ENCODE measurements at places on chromosomes 3 and 15.

- DNase-seq: no peak
These were observed 123.7 kb downstream of the MECOM start for GRCh38 chr3:169539856-169540255.

DNA sequence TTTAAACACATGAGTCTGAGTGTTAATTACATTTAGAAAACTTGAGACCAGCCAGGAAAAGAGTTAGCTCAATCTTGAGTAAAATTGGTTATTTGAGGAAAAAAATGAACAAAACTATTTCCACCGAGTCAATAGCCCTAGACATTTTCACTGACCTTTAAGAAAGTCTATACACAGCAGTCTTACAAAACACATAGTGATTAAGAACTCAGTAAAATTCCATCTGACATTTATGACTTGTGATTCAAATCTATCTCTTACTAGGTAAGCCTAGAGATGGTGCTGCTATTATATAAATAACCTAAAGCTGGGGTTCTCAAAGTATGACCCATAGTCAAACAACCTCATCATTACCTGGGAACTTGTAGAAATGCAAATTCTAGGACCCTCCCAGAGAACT, 109.1 kb upstream of the COL8A1 start:
- no peak for DNase-seq

- DNase-seq: no peak
These were observed 33.8 kb downstream of the MRAS start for GRCh38 chr3:138381950-138382715.

DNA sequence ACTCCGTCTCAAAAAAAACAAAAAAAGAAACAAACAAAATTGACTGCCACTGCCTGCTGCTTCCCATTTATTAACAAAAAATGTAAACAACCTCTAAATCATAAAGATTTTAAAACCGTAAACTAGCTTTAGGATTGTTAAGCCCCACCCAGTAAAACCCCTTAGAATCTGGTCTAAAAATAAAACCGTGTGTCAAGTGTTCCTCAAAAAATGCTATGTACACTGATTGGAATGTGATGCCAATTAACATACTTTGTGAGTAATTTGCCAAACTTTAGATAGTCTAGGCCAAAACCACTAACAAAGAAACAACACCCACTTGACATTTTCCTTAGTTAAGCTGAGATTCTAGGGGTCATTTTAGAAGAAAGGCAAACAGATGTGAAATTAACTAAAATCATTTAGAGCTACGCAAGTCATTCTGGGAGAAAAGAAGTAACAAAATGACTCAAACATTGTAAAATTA, 5.3 kb downstream of the RAF1 start:
- no peak for DNase-seq

DNA sequence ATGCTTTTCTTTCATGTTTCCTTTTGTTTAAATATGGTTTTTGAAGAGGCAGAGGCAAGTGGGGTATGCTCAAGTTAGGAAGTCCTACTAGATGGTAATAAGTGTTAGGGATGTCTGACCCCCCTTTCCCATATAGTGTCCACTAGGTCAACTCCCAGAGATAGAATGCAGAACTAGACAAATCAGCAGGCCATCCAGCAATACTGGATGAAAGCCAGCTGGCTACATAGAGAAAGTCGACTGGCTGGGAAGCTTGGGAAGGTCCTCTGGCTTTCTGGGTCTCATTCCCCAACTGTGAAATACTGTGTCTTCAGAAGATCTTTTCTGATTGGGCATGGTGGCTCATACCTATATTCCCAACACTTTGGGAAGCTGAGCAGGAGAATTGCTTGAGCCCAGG, 113.8 kb downstream of the SNRK start:
- no peak for DNase-seq

- DNase-seq: no peak
These were observed 51.0 kb downstream of the EPHB1 start for GRCh38 chr3:134846084-134846483.

GRCh38 chr3:66858656-66859381, 139.3 kb upstream of the KBTBD8 start:
- DNase-seq: no peak

- DNase-seq: no peak
These were observed 47.5 kb upstream of the MEX3B start for GRCh38 chr15:82093325-82093724.

DNA sequence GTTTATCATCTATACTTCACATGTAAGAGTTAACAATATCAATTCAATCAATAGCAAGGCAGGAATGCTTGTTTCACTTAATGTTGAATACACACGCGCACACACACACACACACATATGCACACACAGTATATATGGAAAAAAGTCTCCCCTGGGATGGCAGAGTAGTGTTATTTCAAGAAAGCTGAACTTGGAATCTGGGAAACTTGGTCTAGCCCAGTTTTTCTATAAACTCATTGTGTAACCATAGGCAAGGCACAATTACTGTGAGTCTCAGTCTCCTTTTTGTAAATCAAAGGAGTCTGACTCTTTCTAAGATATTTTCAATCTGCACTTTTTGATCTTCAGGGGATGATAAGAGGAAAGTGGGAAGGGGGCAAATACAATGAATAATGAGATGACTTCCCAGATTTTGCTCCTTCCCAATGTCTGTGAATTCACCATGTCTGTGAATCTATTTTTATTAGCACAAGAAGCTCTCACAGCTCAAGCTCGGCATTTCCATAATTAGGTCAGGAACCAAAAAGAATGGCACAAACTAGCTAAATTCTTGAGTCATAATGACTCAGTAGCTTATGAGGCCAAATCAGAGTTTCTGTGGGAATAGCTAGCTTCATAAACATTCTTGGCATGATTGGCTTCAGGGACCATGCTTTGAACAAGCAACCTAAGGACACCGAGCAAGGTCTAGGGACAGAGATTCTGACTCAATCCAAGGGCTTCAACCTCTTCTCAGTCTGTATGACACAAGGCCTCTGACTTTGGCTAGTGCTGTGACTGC, 227.4 kb upstream of the DCBLD2 start:
- DNase-seq: no peak

DNA sequence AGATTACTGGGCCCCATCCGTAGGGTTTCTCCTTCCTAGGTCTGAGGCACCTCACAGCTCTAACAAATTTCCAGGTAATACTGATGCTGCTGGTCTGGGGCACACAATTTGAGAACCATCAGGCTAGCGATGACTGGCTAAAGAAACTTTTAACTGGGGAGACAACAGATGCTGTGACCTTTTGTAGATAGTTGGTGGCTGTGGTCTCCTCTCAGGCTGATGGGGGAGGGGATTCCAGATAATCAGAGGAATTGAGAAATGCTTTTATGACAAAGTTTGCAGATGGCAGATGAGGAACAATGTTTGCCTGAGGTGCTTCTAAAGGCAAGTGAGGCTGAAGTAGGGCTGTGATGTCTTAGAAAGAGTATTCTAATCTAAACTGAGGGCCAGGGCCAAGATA, 13.8 kb upstream of the CCR9 start:
- no peak for DNase-seq

DNA sequence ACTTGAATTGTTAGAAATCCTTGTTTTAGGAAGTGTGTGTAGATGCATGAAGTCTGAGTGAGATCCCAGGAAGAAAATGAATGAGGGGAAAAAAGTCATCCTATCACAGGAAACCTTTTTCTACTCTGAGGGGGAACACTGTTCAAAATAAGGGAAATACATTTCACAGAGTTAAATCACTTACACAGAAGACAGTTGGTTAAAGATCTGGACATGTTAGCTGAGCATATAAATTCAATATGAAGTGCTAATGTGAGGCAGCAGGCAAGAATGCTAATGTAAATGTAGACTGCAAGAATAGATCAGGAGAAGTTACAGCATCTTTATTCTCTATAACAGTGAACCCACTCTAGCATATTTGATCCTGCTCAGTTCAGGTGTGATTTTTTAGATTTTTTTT, 2.6 kb downstream of the TBCCD1 start:
- no peak for DNase-seq

DNA sequence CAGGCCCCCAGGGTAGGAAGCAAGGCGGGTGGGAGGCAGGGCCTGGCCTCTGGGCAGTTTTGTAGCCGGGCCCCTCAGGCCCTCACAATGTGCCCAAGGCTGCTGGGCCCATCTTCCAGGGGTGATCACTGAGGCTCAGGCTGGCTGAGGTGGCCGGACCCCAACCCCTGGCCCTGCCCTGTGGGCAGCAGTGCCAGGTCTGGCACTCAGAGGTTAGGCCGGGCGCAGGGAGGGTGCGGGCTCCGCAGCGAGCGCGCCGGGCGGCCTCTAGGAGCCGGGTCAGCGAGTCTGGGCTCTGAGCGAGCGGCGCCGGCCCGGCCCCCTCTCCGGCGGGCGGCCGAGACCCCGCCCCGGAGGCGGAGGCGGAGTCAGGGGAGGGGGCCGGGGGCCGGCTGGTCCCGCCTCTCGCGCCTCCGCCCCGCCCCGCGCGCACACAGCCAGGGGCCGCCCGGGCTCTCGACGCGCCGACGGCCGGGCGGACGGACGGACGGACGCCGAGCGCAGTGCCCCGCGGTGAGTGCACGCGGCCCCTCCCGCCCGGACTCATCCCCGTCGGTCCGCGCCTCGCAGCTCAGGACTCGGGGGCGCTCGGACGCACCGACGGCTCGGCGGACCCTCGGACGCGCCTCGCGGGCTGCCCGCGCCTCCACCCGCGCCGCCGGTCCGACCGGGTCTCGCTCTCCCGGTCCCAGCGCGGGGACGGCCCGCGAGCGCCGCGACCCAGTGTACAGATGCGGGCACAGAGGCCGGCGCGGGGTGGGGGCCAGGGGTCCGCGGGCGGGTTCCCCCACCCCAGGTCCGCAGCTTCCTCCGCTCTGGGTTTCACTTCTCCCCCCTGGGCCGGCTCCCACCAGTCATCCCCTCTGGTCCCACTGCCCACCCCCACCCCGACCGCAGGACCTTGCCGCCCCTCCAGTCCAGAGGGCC, at the start of gene FBLN2:
FBLN2 (plus strand) TSS at position 430 of the 927 bp plus-strand sequence. CDS start 21,231 bp downstream, outside the sequence.
- peak; percentile 86 for DNase-seq

GRCh38 chr3:107441617-107442016, 64.4 kb downstream of the CCDC54 start:
- DNase-seq: no peak

GRCh38 chr3:119944091-119944490, 150.2 kb downstream of the GSK3B start:
- no peak for DNase-seq

- no peak for DNase-seq
These were observed 84.5 kb downstream of the LRRK1 start for GRCh38 chr15:101003706-101004105.

- DNase-seq: no peak
These were observed 13.8 kb upstream of the MSL2 start for GRCh38 chr3:136209921-136210320.

- DNase-seq: no peak
These were observed 27.9 kb downstream of the FRG2C start for GRCh38 chr3:75692061-75692460.

- DNase-seq: no peak
These were observed 34.7 kb downstream of the SCN5A start for GRCh38 chr3:38614651-38615352.

DNA sequence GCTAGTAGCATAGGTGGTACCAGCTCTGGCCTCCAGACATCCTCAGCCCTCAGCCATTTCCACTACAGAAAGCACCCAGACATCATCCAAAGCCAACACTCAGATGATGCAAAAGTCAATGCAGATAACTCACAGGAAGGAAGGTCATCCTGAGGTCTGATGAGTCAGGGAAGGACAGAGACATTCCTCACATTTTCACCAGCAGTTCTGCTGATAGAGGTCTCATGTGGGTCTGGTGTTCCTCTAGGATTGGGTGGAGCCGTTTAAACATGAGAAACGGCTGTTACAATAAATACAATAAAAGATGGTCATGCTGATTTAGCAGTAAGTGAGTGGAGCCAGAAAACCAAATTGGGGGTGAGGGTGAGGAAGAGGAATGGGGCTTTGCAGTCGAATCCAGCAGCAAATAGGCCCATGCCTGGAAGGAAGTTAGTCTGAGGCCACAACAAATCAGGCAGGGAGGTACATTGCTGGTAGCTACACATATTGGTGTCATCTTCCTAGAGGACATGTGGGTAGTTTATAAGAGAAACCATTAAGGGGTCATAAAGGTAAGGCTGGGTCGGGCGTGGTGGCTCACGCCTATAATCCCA, 33.3 kb upstream of the FLNB start:
- DNase-seq: no peak

DNA sequence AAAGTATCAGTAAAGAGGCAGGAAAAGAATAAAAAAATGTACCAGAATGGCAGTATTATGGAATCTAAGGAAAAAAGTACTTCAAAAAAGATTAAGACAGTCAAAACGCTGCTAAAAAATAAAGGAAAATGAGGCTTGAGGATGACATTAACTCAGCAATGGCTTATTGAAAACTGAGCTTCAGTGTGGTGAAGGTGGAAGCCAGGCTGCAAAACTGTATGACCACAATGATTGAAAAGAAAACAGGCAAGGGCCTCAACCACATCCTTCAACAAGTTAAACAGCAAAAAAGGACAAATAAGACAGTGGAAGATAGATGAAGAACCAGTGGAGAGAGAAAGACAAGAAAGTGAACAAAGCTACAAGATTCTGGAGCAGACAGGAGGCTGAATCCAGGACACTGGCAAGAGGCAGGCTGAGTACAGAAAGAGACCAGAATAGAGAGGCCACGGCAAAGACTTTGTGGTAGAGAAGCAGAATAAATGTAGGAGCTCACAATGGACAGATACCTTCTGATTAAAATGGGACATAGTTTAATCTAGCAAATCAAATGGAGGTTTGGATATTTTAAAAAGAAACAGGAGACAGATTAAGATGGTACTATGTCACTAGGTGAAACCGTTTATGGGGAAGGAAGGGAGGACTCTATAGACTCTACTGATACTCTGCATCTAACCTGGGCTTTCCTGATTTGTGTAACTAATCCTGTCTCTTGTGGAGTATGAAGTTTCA, 86.1 kb downstream of the TJP1 start:
- no peak for DNase-seq

DNA sequence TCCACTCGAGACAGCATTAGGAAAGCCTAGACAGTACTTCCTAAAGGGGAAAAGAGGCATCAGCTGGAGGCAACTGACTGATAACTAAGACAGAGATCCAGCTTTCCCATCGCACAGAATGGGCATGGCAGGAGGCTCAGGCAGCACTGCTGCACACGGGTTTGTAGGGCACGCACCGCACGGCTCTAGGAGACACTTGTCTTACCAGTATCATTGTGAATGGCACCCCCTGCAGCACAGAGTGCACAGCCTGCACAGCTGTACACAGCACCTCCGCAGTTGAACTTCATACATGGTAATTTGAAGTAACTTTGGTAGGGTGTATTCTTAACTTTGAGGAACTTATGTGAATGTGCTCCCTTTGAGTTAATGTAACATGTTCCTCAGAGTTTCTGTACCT, 281.6 kb downstream of the PLCL2 start:
- DNase-seq: no peak

GRCh38 chr3:164640591-164640990, 437.7 kb downstream of the SI start:
- no peak for DNase-seq

- no peak for DNase-seq
These were observed 63.6 kb upstream of the BOC start for GRCh38 chr3:113147681-113148261.

GRCh38 chr15:25391971-25392721, 46.7 kb downstream of the UBE3A start:
- no peak for DNase-seq

GRCh38 chr3:181906338-181906737, 194.6 kb downstream of the SOX2 start:
- DNase-seq: no peak

GRCh38 chr15:89521605-89522004, 25.2 kb upstream of the RHCG start:
- no peak for DNase-seq
